ENCODE measurements at places on chromosomes 4 and X.

- DNase-seq = no peak
Measured at GRCh38 chrX:134020910-134021309, 35.5 kb upstream of the GPC3 start.

DNA sequence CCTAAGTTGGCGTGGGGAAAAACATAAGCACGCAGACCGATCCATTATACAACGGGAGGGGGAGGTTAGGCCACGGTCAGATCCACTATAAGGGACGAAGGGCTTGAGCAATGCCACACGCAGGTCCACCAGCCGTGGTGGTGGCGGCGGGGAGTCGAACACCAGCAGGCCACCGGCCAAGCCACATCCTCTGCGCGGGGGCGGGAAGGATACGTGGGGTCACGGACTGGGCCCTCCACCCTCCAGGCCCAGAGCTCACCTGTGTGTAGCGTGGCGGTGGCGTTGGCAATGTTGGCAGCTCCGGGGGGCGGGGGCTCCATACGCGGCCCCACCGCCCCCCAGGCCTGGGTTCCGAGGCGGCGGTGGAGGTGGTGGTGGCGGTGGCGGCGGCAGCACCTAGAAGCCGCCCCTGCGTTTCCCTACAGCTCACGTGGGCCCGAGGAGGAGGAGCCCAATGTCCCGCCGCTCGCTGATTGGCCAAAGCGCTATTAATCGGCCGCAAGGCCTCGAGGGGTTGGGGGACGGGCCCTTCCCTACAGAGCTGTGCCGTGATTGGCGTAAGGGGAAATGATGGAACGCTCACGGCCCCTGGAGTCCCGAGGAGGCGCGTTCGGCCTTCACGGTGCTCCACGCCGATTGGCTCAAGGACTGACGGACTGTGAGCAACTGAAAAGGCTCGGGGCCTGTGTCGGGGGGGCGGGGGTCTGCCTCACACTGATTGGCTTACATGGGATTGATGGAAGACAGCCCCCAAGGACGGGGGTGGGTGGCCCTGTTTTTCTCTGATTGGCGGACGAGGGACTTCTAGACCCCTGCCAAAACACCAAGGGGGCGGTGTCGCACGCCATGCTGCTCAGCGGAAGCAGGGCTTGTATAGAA lies at the start of gene ELK1:
Gene ELK1, minus strand, starts transcription at position 400 of the 879 bp plus-strand sequence. CDS start 9,122 bp downstream, outside the sequence.
- peak; percentile 98 for DNase-seq

DNA sequence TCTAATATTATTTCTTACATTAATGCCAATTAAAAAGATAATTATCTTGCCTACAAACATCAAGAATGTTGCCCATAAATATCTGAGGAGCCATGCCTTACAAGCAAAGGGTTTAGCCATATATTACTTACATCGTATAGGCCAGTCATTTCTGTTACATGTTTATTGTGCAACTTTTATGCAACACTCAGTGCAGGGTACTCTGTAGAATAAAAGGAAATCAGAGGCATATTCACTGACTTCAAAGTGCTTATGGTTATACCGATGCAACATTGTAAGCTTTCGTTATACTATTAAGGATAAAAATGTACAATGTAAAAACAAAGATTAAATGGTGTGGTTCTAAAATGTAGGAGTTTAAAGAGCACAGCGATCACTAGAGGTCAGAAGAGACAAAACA lies 315.9 kb downstream of the PCDH10 start:
- DNase-seq = no peak

DNA sequence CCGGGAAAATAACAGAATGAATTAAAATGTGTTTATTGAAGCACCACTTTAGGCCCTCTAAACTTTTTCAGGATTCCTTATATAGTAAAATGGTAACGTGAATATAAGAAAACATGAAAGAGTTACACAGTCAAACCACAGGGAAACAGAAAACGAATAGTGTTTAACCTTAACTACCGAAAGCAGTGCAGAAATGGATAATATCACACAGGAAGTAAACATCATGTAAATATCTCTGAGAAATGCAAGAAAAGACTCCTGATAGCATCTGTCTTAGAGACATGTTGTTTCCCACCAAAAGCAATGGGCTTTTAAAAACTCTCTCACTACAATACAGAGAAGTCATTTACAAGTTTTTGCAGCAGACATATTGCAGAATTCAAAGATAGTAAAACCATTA lies 323.9 kb upstream of the CXXC4 start:
- no peak for DNase-seq

DNA sequence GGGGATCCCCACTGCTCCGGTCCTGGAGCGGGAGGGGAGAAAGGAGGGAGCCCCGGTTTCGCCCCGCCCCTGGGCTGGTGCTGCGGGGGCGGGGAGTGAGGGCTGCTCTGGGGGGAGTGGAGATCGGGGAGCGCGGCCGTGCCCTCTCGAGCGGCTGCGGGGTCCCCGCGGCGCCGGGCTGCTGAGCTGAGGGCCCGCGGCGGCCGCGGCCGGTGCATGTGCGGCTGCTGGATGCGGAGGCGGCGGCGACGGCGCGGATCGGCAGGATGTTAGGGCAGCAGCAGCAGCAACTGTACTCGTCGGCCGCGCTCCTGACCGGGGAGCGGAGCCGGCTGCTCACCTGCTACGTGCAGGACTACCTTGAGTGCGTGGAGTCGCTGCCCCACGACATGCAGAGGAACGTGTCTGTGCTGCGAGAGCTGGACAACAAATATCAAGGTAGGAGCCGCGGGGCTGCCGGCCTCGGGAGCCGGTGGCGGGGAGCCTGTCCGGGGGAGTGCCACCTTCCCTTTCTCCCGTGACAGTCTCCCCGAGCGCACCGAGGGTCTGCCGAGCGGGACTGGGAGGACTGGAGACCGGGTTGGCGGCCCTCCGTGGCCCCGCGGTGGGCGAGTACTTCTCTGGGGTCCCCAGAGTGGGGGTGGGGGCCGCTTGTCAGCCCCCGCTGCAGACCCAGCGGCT lies at the start of gene ING2:
Gene ING2, plus strand, starts transcription at position 129 of the 681 bp plus-strand sequence. Its CDS starts 138 bp downstream, at position 267.
- DNase-seq = peak; percentile 19

- no peak for DNase-seq
Measured at GRCh38 chr4:73617256-73617655, 3.0 kb downstream of the RASSF6 start.

- no peak for DNase-seq
Measured at GRCh38 chr4:13917015-13917414, 289.5 kb upstream of the BOD1L1 start.

- DNase-seq = no peak
Measured at GRCh38 chrX:137041329-137041728, 7.5 kb upstream of the GPR101 start.

DNA sequence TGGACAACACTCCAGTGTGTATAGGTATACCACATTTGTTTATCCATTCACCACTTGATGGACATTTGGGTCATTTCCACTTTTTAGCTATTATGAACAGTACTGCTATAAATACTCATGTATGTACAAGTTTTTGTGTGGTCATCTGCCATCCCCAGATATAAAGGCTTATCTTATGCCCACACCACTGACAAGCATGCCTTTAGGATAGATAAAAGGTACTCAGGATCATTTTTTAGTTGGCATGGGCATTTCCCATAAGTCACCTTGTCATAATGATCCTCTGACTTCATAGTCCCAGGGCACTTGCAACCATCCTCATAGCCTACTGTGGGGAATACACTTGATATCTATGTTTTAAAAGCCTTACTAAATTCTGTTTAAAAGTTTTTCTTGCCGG lies 6.3 kb downstream of the AWAT1 start:
- DNase-seq = no peak

GRCh38 chr4:180099957-180100356 lies 2143.2 kb upstream of the TENM3 start:
- no peak for DNase-seq

DNA sequence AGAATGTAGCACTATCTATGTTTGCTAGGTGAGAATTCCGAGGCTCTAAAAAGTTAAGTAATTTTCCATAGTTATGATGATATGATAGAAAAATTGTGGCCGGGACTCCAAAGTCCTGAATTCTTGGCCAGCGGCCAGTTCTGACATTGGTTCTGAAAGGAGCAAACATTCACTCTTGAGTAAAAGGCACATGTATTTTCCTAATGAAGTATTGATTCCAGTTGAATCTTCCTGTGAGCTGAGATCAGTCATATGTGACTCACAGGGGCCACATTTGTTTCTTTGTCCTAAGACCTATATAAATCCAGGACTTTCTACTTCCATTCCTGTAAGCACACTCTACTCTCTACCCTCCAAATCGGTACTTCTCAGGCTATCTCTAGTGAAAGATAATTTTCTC lies 349.9 kb downstream of the BMPR1B start:
- DNase-seq = no peak

- no peak for DNase-seq
Measured at GRCh38 chr4:28267166-28267565, 1406.5 kb downstream of the STIM2 start.

- no peak for DNase-seq
Measured at GRCh38 chr4:99389606-99390005, 37.1 kb upstream of the ADH1C start.

- no peak for DNase-seq
Measured at GRCh38 chr4:146417822-146418221, 103.9 kb downstream of the SLC10A7 start.

DNA sequence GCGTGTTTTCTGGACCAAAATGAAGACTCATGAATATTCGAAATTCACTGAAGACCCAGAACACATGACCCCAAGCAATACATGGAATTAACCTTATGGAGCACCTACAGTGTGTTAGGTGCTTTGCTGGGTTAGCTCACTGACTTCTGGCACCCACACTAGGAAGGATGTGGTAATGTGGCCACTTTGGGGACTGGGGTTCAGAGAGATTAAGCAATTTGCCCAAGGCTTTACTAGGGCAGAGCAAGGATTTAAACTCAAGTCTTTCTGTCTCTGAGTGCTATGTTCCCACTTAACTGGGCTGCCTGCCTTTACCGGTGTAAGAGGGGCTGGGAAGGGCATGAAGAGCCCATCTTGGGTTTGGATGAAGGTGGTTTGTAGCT lies 162.0 kb upstream of the ATP6AP2 start:
- DNase-seq = no peak

DNA sequence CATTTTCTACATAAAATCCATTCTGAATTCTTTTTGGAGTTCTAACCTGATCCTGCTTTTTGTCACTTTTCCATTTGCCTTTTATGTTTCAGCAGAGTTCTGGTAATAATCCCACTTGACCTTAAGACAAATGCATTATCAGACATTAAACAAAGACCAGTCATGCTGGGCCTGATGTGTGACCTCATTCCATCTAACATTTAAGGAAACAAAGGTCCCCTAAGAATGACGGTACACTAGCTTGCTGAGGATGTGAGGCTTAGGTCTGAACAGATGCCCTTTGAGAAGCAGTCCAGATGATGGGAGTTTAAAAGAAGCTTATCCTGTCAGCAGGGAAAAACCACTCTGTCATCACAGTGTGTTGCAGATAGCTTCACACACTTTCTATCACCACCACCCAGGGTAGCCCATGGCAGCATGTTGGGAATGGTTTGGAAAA lies 38.1 kb upstream of the PDE5A start:
- DNase-seq = no peak

DNA sequence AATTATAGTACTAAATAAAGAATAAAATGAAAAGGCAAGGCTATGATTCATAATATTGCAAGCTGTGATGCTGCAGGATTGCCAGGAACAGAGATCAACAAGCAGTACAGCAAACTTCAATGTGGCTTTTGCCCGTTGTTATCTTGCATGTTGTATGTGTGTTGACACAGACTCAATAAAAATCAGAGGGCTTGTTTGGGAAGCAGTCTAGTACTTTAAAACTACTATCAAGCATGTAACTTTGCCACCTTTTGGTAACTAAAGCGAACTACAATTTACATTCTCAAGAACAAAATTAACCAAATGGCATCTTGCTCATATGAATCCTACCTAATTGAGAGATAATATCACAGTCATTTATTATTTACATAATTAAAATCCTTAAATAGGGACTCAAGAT lies 79.8 kb upstream of the GPM6A start:
- DNase-seq = no peak

DNA sequence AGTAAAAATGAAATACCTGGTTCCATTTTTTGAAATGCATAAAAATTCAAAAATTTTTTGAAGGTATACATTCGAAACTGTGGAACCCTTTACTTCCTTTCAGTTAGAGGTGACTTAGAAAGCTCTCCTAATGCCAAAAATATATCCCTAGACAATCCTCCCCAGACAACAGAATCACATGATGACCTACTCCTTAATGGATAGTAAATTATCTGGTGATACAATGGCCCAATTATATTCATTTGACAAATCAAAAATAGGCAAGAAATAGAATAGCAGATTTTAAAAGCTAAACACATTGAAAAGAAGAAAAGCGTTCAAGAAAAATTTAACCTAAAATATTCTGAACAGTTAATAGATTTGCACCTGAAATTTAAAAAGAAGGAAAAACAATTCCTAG lies 3.5 kb upstream of the UGT2A2 start:
- DNase-seq = no peak

GRCh38 chr4:139665690-139666529 lies at the start of gene MGST2:
Gene MGST2 (plus strand): TSS chr4:139665819. CDS start chr4:139666020, 201 bp downstream.
- peak; percentile 78 for DNase-seq

DNA sequence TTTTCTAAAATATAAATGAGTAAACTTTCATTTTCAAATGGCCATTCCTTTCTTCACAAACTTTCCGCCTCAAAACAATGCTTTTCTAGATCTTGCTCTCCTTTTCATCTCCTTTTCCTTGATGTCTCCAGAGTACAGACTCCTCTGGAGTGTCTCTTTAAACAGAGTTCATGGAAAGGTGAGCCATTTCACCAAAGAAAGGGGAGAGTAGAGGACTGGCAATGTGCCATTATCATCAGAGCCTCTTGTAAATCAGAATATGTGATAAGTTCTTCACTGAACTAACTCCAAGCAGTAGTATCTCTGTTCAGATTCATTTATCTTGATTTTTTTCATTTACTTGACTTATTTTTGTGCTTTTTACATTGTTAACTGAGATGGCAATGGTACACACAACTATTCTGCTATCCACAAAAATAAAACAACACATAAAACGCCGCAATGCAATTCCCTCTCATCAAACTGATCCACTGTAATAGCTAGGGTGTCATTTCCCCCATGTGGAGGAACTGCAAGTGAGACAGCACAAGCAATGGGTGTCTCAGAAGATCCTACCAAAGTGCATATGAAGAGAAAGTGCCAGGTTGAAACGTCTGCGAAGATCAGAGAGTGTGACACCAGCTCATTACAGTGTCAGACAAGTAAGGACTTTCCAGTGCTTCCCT lies 125.4 kb downstream of the RASL11B start:
- DNase-seq = no peak

DNA sequence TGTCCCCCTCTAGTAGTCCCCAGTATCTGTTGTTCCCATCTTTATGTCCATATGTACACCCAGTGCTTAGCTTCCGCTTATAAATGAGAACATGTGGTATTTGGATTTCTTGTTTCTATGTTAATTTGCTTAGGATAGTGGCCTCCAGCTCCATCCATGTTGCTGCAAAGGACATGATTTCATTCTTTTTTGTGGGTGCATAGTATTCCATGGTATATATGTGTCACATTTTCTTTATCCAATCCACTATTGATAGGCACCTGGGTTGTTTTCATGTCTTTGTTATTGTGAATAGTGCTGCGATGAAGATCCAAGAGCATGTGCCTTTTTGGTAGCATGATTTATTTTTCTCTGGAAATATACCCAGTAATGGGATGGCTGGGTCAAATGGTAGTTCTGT lies 6.3 kb downstream of the RAP1GDS1 start:
- no peak for DNase-seq

DNA sequence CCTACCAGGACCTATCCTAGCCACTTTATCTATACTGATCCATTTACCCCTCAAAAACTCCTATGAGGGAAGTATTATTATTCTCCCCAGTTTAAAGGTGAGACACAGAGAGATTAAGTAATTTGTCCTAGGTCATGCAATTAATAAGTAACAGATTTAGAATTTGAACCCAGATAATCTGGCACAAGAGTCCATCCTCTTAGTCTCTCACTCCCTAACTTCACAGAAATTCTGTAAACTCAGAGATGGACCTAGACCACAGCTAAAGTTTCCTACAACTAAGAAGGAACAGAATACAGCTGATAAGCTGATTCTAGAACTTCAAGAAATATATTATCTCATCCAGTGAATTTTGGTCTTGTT lies 58.7 kb downstream of the TEC start:
- DNase-seq = no peak
